ENCODE measurements at places on chromosomes 16 and 17.

DNA sequence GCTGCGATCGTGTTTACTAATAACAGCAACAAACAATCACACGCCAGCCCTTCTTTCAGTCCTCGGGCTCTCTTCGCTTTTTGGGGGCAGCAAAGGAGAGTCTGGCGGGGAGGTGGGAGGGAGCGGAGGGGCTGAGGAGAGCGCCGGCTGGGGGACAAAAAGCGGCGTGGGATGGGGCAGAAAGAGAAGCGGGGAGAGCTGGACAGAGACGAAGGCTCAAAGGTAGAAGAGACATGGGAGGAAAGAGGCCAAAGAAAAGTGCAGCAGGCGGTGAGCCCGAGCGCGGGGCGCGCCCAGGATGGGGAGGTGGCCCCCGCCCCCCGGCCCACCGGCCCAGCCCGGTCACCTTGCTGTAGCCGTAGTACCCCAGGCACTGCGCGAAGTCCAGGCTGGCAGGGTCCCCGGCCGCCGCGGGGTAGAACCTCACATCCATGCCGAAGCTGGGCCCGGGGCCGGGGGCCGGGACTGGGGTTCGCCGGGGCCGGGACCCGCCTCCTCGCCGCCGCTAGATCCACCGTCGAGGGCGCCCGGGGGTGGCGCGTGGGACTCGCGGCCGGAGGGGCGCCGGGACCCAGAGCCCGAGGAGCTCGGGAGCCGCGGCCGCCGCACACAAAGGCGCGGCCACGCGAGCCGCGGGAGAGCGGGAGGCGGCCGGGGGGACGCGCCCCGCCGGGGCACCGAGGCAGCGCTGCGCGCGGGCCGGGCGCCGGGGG lies 496 bp downstream of the TOX3 start:
- peak; percentile 56 for DNase-seq

GRCh38 chr17:6505425-6506142 lies 50.8 kb downstream of the PITPNM3 start:
- no peak for DNase-seq

DNA sequence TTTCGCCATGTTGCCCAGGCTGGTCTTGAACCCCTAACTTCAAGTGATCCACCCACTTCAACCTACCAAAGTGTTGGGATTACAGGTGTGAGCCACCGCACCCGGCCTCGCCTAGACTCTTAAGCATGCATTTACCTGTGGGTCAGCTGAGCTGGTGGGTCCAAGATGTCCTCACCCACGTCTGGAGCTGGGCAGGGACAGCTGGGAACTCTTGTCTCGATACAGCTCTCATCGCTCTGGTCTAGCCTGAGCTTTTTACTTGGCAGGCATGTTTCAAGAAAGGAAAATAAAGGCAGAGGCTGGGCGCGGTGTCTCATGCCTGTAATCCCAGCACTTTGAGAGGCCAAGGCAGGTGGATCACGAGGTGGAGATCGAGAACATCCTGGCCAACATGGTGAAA lies 56.9 kb upstream of the PHOSPHO1 start:
- DNase-seq: peak; percentile 25

GRCh38 chr17:44315760-44316731 lies 7.6 kb downstream of the RUNDC3A start:
- DNase-seq: peak; percentile 89

GRCh38 chr17:81272616-81273015 lies 22.5 kb downstream of the SLC38A10 start:
- no peak for DNase-seq

DNA sequence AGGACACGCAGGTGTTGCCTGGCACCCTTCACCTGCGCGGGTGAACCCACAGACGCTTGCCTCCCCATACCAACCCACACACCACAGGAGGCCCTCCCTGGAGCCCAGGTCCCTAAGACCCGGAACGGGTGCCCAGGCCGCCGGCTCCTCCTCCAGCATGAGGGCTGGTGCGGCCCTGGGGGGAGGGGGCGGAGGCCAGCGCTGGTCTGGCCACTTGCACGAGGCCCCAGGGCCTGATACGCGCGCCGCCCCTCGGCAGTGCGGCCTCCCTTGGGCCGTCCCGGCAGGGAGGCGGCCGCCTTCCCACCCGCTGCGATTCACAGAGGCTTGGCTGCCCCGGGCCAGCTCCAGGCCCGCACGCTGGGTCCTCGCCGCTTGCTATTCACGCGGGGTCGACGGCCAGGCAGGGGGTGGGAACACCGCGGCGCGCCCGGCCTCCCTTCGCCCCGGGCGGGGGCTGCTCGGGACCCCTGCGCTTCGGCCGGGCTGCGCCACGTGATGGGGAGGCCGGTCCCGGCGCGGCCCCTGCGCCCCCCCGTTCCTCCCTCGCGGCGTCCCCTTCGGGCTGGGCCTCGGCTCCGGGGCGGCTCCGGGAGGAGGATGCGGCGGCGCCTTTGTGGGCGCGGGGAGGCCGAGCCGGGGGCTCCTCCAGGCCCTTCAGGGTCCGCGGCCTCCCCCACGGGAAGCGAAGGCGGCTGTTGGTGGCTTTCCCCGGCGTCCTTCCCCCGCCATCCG lies 685 bp downstream of the FASN start:
- peak; percentile 81 for DNase-seq

GRCh38 chr17:80474961-80475909 lies 1.2 kb downstream of the NPTX1 start:
- DNase-seq: peak; percentile 71

- DNase-seq: no peak
Observed at GRCh38 chr17:2850991-2851390, 54.8 kb downstream of the RAP1GAP2 start.

- no peak for DNase-seq
Observed at GRCh38 chr17:1767358-1767757, 5.5 kb downstream of the SERPINF1 start.

DNA sequence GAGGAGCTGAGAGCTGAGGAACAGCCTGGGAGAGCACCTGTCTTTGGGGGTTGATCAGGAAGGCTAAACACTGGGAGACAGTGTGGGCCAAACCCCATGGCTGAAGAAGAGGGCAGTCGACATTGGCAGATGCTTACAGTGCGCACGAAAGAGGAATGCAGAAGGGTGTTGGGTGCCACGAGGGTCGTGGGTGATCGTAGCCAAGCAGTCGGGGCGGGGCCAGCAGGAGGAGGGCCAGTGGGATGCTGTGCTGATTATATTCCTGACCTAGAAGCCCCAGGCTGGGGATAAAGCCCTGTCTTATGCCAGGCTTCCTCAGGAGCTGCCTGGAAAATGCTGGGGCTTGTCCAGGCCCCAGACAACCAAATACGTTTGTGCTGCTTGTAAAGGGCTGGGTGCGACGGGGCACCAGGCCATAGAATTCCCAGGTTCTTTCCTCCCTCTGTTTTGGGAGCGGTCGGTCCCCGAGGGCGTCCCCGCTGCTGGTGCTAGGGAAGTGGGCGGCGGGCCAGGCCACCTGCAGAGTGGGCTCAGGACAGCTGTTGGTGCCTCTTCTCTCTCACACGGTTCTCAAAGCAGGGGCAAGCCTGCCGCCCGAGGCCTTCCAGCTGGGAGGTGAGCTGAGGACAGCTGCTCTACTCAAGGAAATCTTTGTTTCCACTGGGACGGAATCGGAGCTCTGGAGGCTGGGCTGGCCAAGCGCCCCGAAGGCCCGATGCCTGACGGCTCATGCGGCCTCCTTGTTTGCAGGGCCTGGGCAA lies 10.0 kb downstream of the C1QTNF1 start:
- peak; percentile 79 for DNase-seq

DNA sequence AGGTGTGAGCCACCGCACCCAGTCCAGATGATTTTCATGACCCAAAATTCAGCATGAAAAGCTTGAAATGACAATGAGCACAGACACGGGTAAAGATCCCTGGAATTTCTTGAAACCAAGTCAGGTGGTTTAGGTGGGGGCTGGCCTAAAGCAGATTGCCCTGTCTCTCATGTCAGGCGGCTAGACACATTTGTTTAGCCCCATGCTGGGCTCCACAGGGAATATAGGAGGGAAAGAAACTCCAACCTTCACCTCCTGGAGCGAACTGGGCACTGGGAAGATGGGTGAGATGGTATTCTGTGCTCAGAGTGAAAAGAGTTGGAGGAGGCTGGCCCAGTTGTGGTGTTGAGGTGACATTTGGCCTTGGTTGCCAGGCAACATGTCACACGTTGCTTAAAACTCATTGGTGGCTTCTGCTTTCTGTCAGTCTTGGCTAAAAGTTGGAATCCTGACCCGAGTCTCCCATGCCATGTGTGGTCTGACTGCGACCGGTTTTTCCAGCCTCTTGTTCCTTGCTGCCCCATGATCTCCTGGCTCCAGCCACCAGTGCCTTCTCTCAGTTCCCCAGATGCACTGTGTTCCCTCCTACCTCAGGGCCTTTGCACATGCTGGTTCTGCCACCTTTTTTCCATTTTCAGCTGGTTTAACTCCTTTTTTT lies 113.7 kb downstream of the ABCC6 start:
- DNase-seq: no peak

DNA sequence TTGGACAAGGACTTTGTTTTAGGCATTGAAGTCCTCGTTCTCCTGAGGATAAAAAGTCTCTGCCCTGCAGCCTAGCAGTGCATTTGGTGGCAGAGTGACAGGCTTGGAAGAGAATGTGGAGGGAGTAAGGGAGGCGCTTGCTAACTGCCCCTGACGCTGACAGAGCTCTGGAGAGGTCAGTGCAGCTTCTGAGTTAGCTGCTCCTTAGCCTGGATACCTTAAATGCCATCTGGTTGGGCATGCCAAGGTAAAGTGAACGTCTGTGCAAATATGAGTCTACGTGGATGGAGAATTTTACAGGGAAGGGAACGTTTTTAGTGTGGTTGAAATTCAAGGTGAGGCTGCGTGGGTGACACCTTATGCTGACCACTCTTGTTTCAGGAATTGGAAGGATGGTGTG lies 44.4 kb downstream of the SEC14L1 start:
- no peak for DNase-seq

DNA sequence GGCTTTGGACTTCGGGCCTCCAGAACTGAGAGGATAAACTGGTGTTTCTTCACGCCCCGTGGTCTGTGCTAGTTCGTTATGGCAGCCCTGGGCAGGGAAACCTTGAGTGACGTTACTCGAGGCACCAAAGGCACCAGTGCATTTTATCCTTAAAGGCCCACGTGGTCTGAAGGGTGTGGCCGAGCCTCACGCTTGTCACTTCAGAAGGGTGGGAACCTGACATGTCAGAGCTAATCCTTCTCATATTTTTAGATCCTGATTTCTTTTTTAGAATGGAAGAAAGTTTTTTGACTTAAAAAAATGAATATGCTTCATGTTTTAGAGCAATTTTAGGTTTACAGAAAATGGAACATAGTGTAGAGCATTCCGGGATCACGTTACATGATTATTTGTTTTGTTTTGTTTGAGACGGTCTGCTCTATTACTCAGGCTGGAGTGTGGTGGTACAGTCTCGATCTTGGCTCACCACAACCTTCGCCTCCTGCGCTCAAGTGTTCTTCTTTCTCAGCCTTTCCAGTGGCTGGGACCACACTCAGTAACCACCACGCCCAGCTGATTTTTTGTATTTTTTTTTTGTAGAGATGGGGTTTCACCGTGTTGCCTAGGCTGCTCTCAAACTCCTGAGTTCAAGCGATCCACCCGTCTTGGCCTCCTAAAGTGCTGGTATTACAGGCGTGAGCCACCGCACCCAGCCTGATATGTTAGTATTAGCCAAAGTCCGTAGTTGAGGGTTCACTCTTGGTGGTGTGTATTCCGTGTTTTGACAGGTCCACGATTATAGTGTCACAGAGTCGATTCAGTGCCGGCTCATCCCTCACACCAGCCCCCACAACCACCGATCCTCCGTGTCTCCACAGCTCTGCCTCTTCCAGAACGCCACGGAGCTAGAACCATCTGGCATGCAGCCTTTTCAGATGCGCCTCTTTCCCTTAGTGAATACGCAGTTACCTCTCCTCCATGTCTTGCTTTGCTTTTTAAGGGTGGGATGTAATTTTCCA lies 47.9 kb downstream of the RAB11FIP3 start:
- DNase-seq: no peak

DNA sequence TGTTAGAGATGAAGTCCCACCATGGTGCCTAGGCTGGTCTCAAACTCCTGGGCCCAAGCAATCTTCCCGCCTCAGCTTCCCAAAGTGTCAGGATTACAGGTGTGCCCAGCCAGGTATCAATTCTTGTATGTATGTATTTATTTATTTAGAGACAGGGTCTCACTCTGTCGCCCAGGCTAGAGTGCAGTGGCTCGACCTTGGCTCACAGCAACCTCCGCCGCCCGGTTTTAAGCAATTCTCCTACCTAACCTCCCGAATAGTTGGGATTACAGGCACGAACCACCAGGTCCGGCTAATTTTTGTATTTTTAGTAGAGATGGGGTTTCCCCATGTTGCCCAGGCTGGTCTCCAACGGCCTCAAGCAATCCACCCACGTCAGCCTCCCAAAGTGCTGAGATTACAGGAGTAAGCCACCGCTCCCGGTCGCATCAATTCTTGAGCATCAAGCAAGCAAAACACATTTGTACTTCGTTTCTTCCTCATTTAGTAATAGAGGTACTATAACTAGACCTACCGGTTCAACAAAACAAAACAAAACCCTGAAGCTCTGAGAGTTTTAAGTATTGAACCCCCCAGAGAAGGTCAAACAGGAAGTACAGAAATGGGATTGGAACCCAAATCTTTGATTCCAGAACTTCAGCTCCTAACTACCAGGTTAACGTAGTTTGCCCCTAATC lies 1.0 kb upstream of the ZNF500 start:
- DNase-seq: no peak

- no peak for DNase-seq
Observed at GRCh38 chr17:62111562-62112171, 46.6 kb upstream of the MED13 start.

- DNase-seq: no peak
Observed at GRCh38 chr16:66740533-66740932, 10.9 kb downstream of the DYNC1LI2 start.

GRCh38 chr16:65757064-65757463 lies 609.4 kb upstream of the CDH5 start:
- no peak for DNase-seq

GRCh38 chr16:31704138-31704537 lies 169.5 kb upstream of the ZNF267 start:
- no peak for DNase-seq

DNA sequence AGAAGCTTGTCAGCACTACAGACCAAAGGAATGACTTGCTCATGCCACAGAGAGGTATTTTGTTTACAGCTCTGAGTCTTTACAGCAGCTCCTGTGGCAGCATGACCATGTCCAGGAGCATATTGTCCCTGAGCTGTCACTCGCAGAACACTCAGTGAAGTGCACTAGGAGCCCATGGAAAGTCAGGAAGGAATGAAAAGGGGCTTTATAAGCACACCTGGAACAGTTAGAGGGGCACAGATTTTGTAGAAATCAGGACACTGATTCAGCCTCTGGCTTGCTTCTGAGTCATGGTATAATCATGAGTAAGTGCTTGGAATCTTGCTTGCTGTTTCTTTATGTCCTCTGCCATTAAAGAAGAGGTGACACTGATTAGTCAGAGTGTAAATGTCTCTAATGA lies 41.0 kb downstream of the TADA2A start:
- DNase-seq: no peak
